ENCODE measurements at places on chromosomes 16 and 17.

DNA sequence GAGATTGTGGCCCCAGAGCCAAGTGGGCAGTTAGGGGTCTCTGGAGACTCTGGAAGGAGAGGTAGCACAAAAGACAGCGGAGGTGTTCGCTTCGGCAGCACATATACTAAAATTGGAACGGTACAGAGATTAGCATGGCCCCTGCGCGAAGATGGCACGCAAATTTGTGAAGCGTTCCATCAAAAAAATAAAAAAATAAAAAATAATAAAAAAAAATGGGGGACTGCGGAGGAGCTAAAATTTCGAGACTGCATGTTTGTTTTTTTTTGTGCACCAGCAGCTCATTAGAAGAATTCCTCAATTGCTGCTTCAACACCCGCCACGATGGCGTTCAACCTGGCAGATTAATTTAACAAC, 39.1 kb downstream of the IGF2BP1 start:
- no peak for DNase-seq

- no peak for DNase-seq
Observed at GRCh38 chr17:2337544-2338314, 428 bp downstream of the SGSM2 start.

GRCh38 chr17:78263736-78264340, 32.4 kb downstream of the TMEM235 start:
- DNase-seq, result no peak

- DNase-seq, result no peak
Observed at GRCh38 chr17:20095336-20096080, 86.3 kb downstream of the SPECC1 start.

DNA sequence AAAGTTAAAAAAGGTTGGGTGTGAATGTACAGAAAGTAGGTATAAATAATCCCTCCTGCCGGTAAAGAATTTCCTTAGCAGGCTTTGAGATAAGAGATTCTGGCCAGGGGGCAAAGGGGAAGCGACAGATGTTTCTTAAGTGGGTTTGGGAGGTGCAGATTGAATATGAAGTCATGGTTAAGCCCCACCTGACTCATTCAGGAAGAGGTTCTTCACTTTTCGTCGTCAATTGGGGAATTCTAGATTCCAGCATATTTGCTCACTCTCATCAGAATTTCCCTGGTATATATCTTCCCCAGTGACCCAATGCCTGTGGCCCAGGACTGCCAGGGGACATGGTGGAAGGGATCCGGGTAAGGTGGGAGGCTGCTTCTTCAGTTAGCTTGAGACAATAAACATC, 127.8 kb downstream of the CPPED1 start:
- no peak for DNase-seq

DNA sequence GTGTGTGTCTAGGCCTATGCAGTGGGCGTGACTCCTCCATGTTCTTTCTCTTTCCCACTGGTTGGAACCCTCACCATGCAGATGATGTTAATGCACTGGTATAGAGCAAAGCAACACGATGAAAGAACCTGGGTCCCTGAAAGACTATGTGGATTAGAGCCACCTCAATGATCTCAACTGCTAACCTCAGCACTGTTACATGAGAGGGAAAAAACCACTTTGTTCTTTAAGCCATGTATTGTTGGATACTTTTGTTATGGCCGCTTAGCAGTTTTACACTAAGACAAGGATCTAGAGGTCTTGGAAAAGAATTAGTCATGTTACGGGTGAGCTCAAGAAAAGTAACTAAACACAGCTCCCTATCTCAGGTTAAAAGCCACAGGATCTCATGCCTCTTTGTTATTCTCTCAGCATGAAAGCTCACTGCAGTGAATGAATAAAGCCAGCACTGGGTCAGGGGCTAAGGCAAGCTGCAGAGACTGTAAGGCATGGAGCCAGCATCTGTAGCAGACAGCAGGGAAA, 56.6 kb upstream of the RBBP6 start:
- no peak for DNase-seq

GRCh38 chr16:79468121-79468552, 132.4 kb downstream of the MAF start:
- no peak for DNase-seq

DNA sequence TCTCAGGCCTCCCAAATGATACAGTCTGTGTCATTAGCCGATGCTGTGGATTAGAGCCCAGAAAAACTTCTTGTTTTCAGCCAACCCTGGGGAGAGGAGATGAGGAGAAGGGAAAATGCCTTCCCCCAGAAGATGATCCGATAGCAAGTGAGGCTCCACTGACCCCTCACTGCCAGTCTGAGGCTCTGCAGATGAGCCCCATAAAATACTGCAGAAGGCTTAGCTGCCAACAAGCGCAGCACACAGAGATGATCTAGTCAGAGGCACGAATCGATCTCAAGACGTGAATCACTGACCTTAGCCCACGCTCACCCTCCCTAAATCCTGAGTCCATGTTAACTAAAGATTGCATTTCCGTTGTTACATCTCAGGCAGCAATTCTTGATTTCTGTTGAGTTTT, 31.5 kb downstream of the SALL1 start:
- DNase-seq, result no peak

DNA sequence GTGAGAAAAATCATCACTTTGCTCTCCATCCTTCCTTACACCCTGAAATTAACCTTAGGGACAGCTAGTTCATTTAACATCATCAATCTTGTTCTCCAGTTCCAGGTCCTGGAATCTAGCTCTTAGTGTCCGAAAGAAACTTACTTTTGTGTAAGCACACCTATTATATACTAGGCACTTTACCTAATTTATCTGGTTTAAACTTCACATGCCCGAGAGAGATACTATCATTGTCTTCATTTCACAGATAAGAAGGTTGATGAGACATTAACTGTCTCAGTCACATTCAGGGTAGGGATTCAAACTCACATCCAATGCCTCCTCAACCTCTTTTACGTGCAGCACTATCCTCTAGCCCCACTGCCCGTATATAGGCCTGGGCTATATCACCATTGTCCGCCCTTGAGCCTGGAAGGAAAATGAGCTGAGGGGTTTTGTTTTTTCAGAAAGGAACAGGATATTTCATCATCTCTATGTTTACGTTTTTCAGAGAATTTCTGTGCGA, 501 bp upstream of the AP2B1 start:
- DNase-seq, result no peak

DNA sequence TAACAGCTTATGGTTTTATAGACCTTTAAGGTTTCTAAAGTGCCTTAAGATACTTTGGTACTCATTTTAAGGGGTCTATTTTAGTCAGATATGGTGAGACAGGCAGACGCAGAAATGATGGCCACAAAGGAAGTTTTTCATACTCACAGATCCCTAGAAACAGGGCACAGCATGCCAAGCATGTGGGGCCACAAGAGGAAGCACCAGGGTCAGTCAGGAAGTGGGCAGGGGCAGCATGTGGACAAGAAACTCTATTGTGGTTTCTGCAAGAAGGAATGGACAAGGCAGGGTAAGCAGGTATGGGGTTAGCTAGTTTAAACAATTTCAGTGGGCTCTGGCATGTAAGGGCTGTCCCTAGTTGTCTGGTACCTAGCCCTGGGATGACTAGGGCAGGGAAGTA, 8.5 kb downstream of the EFCAB3 start:
- no peak for DNase-seq

DNA sequence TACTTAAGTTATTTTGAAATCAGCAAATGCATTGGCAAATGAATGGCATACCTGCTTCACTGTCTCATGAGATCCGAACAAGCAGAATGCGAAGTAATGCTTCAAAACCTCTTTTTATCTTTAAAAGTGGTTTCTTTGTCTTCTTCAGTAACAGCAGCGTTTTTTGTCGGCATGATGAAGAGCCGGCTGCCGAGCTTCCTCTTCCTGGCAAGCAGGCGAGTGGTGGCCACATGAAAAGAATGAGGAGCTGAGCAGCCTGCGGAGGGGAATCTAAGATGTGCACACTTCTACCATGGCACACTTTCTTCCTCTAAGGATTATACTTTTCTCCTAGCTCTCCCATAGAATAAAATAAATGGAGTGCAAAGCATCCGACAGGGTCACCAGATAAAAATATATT, 42.4 kb upstream of the AKTIP start:
- no peak for DNase-seq

GRCh38 chr16:10112021-10112420, 70.2 kb downstream of the GRIN2A start:
- no peak for DNase-seq

DNA sequence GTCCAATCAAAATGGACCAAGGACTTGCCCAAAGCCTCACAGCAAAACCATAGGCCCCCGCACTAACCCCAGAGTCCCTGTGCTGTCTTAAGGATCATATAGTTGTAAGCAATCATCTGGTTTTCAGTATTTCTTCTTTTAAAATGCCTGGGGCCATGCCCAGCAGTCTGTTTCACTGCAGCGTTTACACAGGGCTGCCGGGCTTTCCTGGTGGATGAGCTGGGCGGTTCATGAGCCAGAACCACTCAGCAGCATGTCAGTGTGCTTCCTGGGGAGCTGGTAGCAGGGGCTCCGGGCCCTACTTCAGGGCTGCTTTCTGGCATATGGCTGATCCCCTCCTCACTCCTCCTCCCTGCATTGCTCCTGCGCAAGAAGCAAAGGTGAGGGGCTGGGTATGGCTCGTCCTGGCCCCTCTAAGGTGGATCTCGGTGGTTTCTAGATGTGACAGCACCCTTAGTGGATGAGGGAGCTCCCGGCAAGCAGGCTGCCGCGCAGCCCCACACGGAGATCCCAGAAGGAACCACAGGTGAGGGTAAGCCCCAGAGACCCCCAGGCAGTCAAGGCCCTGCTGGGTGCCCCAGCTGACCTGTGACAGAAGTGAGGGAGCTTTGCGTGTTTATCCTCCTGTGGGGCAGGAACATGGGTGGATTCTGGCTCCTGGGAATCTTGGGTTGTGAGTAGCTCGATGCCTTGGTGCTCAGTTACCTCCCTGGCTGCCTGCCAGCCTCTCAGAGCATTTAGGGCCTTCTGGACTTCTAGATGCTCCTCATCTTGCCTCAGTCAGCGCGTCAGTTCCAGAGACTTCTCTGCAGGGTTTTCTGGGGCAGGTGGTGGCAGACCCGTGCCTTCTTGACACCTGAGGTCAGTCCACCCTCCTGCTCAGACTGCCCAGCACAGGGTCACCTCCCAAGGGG, 24.8 kb upstream of the STH start:
- DNase-seq, result no peak

DNA sequence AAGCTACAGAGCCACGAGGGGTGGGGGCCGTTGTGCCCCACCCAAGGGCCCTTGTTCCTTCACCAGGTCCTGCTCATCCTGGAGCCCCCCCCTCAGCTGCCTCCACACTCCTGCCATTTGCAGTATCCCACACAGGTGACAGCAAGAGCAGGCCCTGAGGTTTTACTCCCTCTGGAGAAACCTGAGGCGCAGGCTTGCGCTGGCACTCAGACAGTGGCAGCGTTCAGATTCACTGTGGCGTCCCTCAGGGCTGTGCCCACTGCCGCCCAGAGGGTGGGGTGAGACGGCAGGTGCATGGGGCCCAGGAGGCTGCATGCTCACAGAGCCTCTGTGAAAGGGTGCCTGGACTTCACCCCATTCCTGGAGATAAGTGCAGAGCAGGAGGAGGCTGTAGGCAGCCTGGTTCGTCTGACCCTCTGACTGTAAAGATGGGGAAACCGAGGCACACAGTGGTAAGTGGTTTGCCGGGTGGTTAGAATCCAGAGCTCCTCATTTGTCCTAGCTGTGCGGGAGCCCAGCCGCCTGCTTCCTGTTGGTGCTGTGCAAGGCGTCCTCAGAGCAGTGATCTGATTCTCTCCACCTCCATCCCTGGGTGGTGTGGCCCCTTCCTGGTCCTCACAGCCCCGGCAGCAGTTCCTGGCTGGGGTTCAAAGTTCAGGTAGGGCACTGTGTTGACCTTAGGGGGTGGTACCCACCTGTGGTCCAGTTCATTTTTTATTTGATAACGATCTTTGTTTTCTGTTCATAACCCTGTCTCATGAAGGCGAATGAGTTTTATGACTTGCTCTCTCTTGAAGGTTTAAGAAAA, 1.6 kb downstream of the SPIRE2 start:
- DNase-seq, result no peak

DNA sequence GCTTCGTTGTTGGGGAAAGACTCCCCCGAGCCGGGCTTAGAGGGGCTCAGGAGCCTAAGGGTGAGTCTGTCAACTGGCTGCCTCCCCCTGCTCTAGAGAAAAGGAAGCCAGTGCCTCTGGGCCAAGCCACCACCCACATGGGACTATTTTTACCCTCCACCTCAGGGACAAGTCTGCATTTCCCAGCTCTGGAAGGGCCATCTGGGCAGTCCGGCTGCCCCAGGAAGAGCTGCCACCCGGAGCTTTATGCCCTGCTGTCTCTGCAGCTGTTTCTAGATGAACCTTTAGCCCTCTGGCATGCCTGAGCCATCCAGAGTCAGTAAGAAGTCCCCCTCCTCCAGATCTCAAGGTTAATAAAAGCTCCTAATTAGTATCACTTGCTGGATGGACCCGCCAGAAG, 5.3 kb upstream of the RPRML start:
- no peak for DNase-seq

DNA sequence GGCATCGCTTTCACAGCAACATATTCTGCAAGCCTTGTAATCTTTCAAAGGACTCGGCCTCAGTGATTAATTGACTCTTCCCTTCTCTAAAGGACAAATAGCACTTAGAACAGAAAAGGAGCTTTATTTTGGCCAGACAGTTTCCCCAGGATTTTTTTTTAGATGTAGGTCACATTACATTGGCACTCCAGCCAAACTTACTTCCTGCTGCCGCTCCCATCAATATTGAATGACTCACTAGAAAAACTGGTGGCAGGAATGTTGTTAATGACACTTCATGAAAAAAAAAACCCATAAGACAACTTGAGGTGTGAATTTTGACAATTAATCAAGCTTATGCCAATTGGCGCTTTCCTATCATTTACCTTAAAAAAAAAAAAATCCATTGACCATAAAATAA, 432.6 kb downstream of the TOX3 start:
- no peak for DNase-seq

- DNase-seq, result no peak
Observed at GRCh38 chr17:1769822-1770477, 8.1 kb downstream of the SERPINF1 start.

DNA sequence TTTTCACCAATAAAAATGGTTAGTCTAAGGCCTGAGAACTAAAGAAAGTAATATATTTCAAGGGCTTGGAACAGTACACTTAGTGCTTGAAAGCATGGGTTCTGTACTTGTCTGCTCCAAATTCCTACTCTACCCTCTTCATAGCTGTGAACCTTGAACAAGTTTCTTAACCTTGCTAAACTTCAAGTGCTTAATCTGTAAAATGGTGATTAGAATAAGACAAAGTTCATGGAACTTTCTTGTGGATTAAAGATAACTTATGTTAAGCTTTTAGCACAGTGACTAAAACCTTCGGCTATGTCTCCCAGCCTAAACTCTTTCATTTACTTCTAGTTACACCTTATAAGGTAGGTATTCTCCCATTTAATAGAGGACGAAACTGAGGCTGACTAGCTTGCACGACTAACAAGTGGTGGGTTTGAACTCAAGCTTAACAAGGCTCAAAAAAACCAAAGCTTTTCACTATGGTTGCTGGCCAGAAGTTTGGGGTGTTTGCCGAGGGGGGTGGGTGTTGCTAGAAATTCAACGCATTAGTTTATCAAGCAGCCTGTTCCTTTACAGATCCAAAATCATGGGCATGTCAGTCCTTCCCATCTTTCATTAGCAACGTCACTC, 28.8 kb downstream of the CDRT4 start:
- no peak for DNase-seq
